ENCODE measurements at places on chromosomes 2 and 18.

DNA sequence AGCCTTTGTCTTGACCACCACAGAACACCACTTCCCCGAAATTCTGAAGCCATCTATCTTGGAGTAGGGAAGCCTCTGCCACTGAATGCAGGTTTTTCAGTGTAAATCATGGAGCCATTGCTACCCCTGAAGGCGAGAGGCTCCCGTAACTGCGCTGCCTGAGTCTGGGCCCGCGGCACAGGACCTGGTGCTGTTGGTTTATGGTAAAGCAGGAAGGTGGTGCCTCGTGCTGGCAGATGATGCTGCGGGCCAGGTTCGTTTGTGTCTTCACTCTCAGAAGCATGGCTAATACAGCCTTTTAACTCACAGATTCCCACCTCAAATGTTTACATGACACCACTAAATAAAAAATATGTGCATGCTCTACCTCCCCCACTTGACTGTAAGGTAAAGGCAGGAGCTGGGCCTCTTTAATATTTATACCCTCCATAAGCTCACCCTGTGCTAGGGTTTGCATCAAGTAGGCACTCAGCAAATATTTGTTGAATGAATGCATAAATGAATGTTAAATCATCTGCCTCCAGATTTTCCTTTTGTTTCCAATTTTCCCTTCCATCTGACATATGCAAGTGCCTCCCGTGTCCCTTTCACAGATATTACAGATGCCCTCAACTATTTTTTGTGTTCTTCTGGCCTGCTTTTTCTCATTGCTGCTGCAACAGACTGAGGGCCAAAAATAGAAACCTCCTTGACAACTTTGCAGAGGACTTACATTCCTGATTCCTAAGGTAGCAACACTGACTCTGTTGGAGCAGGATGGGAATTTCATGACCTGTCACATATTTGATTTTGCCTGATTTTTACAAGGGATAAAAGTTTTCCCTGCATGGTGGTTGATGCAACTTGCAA lies 83.5 kb upstream of the CPO start:
- no peak for DNase-seq

GRCh38 chr18:22408059-22408458 lies 9.7 kb downstream of the CTAGE1 start:
- no peak for DNase-seq

GRCh38 chr2:104853534-104854497 lies at the start of gene POU3F3:
Gene POU3F3, plus strand, starts transcription at chr2:104854115. Its CDS starts 1,396 bp downstream, at chr2:104855511.
- DNase-seq: no peak

- no peak for DNase-seq
Observed at GRCh38 chr18:53253789-53254188, 913.8 kb downstream of the DCC start.

Data from NCI-H2029 treated with DMSO at 0.1 percent for 48 hours (cell line).